CD4-positive, alpha-beta T cell (primary cell): ENCODE measurements at places on chromosomes 16 and 17. TPM values are rescaled to one million over a fixed set of nuclear protein-coding genes. Genes with fewer than 3 reads are reported as not detected.

ZG16B gene
- not detected for total RNA-seq

KLHL10 gene
- total RNA-seq: not detected

CSH1 gene
- total RNA-seq: not detected

LGALS9B gene
- not detected for total RNA-seq

SBK1 gene
- total RNA-seq: 13.5 TPM

PER1 gene
- 1,723 TPM for total RNA-seq

ANKFN1 gene
- not detected for total RNA-seq

TEX2 gene
- total RNA-seq: 8.9 TPM

RAD51C gene
- total RNA-seq: 11.6 TPM

RRAD gene
- 0.49 TPM for total RNA-seq

FLYWCH2 gene
- 7.8 TPM for total RNA-seq

AATK gene
- 0.25 TPM for total RNA-seq

PRDM7 gene
- not detected for total RNA-seq

SYNGR3 gene
- total RNA-seq: 3.8 TPM

SPN gene
- 48.3 TPM for total RNA-seq

TNK1 gene
- total RNA-seq: 12.4 TPM

CHD9 gene
- total RNA-seq: 28.2 TPM

SOX15 gene
- total RNA-seq: 0.30 TPM

PPP1R1B gene
- 0.25 TPM for total RNA-seq

SERPINF2 gene
- 0.49 TPM for total RNA-seq

HASPIN gene
- total RNA-seq: 0.22 TPM

KCNH6 gene
- total RNA-seq: not detected

EME1 gene
- total RNA-seq: 0.36 TPM

NT5M gene
- total RNA-seq: 2.9 TPM

PRR35 gene
- not detected for total RNA-seq

PRCD gene
- total RNA-seq: not detected

CD300E gene
- total RNA-seq: 0.98 TPM

SP6 gene
- 0.17 TPM for total RNA-seq

MEOX1 gene
- total RNA-seq: 0.41 TPM

KCNJ2 gene
- not detected for total RNA-seq

OR3A2 gene
- total RNA-seq: 0.55 TPM

NOG gene
- 12.5 TPM for total RNA-seq

HOXB9 gene
- total RNA-seq: not detected

RFNG gene
- 31.2 TPM for total RNA-seq

TBC1D3 gene
- not detected for total RNA-seq

GHDC gene
- 6.8 TPM for total RNA-seq

KRT33B gene
- not detected for total RNA-seq

HEATR9 gene
- 0.61 TPM for total RNA-seq

KRTAP1-1 gene
- total RNA-seq: not detected

ULK2 gene
- 18.3 TPM for total RNA-seq

CMIP gene
- total RNA-seq: 33.5 TPM
